Tongue (tissue), 3 donors: ENCODE measurements at places on chromosomes 4 and X.

- no peak for DNase-seq
These were observed 106.1 kb upstream of the FRG1 start for GRCh38 chr4:189834616-189835015.

DNA sequence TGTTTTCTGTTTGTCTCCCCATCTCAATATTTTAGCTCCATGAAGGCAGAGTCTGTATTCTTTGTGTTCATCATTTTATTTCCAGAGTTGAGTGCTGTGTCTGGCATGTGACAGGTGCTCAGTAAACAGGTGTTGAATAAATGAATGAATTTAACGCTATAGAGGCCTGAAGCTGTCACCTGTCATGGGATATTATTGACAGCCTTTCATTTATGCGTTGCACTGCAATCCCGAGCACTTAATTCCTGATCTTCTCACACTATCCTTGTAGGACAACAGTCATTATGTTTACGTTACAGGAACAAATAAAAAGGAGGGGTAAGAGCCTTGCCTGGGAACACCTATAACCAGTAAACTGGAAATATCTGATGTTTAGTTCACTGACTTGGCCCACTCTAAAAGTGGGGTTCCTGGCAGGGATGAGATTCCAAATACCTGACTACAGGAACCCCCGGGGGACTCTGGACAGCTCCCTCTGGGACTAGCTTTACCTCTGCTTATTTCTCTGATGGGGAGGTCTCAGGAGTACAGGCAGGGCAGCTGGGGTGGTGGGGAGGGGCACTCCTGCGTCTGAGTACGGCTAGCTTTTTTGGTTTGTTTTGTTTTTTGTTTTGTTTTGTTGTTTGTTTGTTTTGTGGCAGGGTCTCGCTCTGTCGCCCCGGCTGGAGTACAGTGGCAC is 36.6 kb downstream of the SEL1L3 start:
- DNase-seq, result peak; percentile 38

- no peak for DNase-seq
These were observed 446.2 kb downstream of the RAPGEF2 start for GRCh38 chr4:159549098-159549518.

DNA sequence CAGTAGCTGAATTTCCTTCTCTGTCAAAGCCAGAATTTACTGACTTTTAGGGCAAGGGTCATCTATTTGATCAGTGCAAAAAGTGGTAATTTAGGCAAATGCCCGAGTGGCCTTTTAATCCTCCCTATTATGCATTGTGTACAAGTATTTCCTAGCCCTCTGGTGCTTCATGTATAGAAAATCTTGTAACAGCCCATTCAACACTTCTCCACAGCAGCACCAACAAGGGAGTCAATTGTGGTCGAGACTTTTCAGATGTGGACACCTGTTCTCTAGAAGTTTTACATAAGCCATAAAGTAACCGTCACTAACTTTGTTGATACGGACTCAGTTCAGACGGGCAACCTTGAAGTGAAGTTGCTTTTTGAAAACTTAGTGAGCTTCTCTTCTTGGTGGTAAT is 50.9 kb upstream of the FHDC1 start:
- peak; percentile 27 for DNase-seq

- DNase-seq, result no peak
These were observed 261.5 kb downstream of the SLC7A11 start for GRCh38 chr4:137980641-137981040.

GRCh38 chr4:2289955-2290333 is 28.0 kb upstream of the MXD4 start:
- DNase-seq, result no peak

DNA sequence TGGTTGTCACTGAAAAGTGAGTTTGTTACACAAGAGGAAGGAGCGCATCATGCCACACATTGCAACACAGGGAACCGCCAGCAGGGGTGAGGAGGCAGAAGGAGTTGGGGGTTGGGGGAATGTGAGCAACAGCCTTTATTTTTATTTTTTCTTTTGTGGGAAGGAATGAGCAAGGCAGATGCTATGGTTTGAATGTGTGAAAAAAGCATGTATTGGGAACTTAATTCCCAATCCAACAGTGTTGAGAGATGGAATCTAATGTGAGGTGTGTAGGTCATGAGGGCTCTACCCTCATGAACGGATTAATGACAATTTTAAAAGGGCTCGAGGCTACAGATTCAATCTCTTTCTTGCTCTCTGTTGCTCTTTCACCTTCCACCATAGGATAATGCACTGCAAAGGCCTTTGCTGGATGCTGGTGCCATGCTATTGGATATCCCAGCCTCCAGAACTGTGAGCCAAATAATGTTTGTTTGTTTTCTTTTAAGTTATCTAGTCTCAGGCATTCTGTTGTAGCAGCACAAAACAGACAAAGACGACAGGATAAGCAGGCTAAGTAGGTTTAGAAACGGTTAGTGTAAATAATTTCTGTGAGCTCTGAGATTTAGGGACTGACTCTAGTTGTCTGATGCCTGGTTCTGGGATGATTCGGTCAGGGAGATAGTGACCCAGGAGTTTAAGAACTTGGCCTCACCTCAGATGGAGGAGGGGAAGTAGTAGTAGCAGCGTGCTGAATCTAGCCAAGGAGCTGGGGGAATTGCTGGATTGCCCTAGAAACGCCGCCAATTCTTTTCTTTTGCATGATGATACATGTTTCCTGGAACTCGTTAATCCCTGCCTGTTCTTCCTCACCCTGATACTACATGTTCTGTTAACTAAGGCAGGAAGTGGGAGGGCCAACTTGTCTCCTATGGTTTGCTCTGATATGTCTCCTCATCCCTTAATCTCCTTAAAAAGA is 156.6 kb upstream of the CTSO start:
- DNase-seq, result peak; percentile 74

- DNase-seq, result no peak
These were observed 28.5 kb downstream of the MOB1B start for GRCh38 chr4:70930530-70931256.

DNA sequence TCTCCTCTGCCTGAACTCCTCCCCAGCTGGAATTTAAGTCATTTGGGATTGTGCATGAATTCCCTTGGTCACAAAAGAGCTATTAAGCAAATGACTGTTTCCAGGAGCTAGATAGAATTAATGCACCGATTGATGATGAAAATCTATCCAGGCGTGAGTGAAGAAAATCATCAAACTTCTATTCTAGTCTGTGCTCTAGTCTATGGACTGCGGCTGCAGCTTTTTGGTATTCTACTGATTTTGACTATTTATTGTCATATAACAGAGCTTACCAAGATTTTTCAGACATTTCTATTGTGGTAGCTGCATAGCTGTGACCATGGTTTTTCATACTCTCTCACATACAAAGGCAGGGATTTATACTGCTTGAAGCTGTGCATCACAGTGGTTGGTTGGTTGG is 403.8 kb downstream of the FSTL5 start:
- no peak for DNase-seq

- DNase-seq, result no peak
These were observed 13.6 kb downstream of the PRSS12 start for GRCh38 chr4:118338981-118339765.

DNA sequence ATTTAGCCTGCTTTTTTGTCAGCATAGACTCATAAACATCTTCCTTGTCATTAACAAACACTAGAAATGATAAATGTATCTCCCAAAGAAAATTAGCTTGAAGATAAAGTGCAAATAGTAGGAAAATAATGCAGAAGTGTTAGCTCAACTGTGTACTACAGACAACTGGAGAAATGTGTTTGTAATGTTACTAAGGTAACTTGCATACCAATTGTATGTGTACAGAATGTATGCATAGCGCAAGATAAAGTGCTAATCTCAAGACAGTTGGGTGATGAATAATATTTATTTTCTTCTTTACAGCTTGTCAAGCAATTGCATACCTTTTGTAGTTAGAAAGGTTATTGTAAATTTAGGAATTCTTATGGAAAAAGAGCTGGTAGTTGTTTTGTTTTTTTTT is 22.1 kb downstream of the FMR1 start:
- DNase-seq, result no peak

DNA sequence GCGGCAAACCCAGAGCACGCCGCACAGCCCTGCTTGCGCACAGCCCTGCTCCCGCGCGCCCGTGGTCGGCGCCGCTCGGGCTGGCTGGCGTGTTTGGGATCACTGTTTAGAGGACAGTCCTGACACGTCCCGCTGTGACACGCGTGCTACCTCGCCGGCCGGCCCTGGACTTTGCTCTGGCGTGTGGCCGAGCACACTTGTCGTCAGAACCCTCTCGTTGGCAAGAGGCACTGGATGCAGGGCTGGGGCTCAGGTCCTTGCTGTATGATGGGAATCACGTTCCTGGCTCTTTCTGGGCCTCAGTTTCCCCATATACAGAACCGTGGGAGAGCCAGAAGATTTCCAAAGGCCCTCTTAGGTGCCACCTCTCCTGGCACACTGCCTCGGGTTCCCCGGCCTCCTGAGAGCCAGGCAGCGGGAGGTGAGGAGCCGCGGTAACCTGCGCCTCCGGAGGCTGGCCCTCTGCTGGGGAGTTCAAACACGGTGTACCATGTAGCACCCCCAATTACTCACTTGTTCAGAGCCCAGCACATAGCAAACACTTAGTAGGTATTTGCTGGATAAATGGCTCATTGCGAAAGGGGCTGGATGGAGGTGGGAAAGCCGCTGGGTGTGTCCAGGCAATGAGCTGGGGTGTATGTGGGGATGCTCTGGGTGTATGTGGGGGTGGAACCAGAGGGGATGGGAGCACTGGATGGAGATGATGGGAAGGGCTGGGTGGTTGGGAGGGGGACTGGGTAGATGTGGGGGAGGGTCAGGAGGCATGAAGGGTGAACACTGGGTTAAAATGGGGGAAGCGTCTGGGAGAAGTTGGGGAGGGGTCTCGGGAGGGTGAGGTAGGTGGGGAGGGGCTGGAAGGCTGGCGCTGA is 76.6 kb downstream of the HTRA3 start:
- DNase-seq, result no peak

DNA sequence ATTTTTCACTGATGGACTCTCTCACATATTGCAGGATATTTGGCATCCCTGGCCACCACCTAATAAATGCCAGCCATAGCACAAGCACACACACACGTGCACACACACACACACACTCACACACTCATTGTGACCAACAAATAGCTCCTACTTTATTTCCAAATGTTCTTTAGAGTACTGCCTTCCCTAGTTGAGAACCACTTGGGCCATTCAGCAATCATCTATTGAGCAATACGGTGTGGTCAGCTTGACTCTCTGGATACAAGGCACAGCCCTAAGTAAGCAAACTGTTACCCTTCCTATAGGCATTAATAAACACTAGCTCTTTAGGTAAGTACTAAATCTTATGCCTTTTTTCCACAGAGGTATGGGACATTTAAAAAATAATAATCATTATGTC is 21.1 kb downstream of the CORIN start:
- no peak for DNase-seq

DNA sequence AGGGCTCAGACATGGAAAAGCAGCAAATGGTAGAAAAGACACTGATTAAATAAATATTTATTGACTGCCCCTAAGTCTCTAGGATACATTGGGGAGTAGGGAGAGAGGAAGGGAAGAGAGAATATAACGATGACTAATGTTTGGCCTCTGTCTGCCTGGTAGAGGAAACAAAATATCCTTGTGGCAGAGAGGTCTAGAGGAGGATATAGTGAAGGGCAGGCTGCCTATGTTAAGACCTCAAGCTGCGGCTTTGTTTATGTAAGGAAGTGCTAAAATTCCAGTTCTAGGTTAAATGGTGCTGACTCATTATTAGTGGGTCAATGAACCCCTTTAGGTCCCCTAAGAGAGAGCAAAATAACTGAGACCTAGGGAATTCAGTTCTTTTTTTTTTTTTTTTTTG is 427.3 kb upstream of the FTHL17 start:
- DNase-seq, result no peak

DNA sequence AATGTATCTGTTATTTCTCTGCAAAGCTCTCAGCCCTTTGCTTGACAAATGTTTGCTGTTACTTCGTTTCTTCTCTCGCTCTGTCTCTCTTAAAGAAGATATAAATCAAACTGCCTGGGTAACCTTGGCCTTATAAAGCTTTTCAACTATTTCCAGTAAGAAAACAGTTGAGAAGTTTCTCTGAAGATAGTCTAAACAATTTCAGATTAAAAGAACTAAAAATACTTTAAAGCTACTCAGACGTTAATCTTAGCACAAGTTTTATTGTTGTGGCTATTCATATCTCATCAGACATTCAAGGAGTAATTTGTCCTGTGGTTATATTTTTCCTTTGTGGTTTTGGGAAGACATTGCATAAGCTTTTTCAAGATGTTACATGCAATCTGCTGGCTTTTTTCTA is 22.6 kb downstream of the HOPX start:
- DNase-seq, result no peak

DNA sequence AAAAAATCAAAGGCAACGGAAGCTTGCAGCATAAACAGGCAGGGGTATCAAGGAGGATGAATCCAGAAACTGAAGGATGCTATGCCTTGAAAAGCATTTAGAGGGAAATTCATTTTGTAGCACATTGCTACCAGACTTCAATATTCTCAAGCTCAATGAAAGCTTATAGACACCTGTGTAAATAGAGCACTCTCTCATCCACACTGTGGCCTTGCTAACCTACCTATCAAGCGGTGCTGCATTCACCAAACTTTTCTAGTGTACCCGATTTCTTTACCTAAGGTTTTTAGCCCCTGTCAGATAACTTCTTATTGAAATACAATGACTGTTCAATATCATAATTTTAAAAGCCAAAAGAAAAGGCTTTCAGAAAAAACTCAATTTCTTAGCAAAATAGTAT is 20.2 kb upstream of the HSD17B13 start:
- no peak for DNase-seq

- no peak for DNase-seq
These were observed 80.0 kb downstream of the ZNF674 start for GRCh38 chrX:46465203-46465602.

DNA sequence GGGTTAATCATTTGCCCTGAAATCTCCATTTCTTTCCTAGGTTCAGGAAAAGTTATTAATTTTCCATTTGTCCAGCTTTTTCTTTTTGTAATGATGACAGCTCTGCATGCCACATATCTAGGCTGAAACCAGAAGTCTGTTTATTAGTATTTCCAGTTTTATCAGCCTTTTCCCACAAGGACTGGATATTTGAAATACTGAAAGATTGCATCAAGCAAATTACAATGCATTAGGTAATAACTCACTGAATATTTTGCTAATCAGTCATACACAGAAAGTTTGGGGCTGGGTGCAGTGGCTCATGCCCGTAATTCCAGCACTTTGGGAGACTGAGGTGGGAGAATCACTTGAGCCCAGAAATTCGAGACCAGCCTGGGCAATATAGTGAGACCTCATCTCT is 21.5 kb downstream of the SLC9A7 start:
- no peak for DNase-seq

DNA sequence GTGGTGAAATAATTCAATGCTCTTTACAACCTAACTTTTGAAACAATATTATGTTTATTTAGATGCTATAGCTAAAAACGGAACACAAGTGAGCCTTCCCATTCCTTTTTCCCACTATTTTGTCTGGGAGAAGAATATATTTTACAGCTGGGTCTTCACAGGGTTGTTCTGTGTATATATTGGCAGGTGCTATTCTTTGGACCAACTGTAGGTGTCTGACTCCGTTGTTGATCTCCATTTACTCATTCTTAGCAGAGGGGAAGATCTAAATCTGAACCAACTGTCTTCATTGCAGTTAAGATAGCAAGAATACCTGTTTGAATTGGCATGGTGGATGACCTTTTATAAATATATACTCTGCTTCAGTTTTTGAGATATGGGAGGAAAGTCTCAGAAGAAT is 257.4 kb downstream of the CFAP299 start:
- DNase-seq, result no peak

GRCh38 chrX:54920610-54921426 is at the start of gene TRO:
Gene TRO (plus strand): TSS chrX:54920824. CDS start chrX:54922247, 1,423 bp downstream.
- peak; percentile 79 for DNase-seq
